ENCODE measurements at places on chromosomes 7 and 10.

DNA sequence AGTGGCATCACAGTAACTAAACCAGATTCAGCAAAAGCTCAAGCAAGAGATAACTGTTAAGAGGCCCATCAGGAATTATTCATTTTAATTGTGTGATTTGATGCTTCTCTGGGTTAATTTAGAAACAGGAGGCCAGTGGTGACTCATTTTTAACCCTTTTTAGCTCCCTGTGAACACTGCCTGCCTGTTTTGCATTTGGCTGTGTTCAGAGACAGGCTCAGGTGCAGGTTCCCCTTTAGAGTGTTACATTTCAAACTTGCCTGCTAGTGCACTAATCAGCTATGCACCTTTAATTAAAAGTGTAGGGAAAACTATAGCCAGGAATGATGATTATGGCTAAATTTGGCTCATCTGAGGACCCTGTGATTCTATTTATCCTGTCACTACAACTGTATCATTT lies 6.5 kb downstream of the STAMBPL1 start:
- no peak for DNase-seq

DNA sequence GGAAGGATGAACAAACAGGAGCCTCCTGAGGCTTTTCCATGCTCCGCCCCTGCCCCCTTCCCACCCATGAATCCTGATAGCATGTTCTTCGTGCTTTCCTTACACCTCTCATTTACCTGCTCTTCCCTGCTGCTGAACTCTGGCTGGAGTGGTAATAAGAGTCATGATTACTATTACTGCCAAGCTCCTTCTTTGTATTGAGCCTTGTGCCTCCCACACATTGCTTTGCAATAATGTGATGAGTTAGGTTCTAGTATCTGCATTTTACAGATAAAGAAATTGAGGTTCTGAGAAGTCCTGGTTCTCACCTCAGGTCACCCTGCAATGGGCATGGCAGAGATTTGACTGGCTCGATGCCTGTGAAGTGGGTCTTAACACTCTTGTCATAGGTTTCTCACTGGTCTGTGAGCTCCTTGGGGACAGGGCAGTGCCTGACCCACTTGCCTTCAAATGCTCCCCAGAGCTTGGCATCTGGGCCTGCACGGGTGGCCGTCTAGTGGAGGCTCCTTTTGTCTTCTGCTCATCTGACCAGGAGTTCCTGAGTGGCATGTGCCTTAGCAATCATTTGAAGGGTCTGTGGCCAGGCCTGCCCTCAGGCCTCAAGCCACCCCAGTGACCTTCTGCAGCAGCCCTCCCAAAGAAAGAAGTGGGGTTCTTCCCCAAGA lies 309.2 kb upstream of the ZMIZ1 start:
- DNase-seq: no peak

DNA sequence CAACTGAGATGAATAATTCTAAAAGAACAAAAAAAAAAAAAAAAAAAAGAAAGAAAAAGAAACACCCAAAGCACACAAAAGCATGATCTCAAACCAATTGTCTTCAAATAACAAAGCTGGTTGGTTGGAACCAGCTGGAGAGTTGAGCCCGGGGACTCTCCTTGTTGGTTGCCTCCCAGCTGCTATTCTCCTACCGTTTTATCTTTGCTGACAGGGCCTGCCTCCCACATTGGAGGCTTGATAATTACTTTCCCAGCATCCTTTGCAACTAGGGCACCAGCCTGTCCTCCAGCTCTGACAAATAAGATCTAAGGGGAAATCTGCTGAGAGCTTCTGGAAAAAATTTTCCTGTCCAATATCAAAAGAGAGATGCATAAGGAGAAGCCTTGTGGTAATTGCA lies 6.8 kb downstream of the PON1 start:
- DNase-seq: no peak

- no peak for DNase-seq
Measured at GRCh38 chr7:152856351-152856750, 96.8 kb downstream of the ACTR3B start.

DNA sequence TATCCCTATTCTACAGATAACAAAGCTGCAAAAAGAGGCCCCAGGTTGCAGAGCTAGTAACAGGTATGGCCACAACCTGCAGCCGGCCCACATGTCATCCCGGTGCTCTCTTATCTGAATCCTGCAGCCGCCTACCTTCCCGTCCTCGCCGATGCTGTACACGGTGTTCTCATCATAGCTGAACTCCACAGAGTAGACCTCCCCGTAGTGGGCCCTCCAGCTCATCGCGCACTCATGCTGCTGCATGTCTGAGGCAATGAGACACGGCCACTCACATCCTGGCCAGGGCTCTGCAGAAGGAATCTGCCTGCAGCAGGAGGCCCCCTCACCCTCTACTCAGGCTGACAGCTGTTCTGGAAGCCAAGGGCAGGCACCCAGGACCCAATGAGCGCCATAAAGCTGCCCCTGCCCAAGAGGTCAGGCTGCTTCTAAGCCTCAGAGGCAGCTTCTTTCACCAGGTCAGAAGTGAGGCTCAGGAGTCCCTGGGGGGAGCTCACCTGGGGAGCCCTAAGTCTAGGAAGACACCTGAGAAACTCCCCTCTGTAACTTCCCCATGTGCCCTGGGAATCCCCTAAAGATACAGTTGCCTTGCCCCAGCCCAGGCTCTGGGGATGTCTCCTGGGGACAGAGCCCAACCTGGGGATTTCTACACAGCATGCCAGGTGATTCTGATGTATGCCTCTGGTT lies 17.9 kb upstream of the CYREN start:
- peak; percentile 25 for DNase-seq

- no peak for DNase-seq
Measured at GRCh38 chr7:100363098-100363497, 5.2 kb downstream of the PILRB start.

DNA sequence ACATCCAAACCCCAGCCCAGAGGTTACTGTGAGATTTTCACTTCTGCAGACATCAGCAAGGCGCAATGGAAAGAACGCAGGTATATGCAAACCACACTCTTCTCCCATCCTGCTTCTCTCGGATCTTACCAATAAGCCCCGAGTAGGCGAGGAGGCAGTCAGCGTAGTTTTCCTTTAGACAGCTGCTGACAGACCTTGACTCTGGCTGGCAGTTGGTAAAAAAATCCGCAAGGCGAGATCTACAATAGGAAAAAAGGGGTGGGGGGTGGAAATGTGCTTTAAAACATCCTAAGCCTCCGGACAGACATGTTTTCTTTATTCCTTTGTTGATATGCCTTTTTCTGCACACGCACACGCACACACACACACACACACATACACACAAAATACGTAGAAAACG lies 176.5 kb downstream of the GFRA1 start:
- DNase-seq: no peak

DNA sequence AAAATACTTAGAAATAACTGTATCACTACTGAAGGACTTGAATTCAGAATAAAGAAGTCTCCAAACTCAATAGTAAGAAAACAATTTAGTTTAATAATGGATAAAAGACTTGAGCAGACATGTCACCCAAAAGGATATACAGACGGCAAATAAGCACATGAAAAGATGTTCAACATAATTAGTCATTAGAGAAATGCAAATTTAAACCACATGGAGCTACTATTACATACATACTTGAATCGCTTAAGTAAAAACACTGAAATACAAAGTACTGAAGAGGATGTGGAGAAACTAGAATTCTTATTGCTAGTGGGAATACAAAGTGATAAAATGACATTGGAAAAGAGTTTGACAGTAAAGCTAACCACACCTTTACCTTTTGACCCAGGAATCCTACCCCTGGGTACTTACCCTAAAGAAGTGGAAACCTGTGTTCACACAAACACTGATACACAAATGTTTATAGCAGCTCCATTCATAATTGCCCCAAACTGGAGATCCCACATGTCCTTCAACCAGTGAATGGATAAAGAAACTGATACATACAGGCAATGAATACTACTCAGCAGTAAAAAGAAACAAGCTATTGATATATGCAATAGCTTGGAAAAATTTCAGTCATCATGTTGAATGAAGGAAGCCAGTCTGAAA lies 54.3 kb upstream of the NFKB2 start:
- no peak for DNase-seq

DNA sequence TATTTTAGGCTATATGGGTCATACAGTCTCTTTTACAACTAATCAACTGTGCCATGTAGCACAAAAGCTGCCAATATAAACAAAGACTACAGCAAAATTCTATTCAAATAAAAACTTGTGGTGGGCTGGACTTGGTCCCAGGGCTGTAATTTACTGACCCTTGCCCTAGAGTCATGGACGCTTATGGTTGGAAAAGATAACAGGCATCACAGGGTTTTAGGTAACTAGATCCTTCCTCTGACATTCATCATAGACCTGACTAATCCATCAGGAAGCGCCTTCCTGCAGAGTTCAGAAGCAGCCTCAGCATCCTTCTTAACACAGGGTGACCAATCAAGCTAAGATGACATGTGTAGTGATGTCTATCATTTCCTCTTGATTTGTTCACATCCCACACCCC lies 40.2 kb upstream of the GPAM start:
- DNase-seq: peak; percentile 48

GRCh38 chr10:58177362-58177947 lies 90.2 kb downstream of the IPMK start:
- peak; percentile 28 for DNase-seq

DNA sequence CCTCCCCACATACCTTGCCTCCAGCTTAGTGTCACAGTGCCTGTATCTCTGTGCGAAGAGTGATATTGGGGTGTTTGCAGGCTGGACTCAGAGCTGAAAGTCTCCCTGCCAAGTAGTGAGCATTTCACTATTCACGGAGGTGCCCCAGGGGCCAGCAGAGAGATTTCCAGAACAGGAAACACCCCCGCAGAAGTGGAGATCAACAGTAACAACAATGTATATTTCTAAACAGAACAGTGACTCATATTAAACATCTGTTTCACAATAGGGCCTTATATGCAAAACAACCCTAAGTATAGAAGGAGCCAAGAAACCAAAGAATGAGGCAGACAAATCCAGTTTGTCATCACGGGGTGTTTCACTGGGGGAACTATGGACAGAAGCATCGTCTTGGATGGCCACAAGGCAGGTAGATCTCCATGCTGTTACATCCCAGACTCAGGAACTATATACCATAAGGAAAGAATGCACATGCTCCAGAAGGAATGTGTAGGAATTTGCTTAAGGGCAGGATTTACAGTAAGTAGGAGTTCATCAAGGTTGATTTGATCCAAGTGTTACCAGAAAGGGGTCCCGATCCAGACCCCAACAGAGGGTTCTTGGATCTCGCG lies 29.3 kb upstream of the CCL24 start:
- peak; percentile 78 for DNase-seq

DNA sequence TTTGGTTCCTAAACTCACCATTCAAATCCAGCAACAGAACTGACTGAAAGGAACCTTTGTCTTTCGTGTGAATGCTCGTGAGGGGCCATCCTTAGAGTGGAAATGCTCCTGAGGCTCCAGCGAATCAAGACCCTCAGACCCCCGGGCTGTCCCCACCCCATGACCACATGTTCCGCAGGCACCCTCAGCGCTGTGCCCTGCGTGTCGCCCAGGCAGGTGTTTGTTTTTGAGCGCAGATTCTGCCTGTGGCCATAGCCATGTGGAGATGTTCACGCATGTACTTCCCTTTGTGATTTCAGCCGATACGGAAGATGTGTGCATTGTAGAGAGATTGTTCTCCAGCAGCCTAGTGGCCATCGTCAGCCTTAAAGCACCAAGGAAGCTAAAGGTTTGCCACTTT lies 24.2 kb downstream of the WIPI2 start:
- no peak for DNase-seq

- peak; percentile 49 for DNase-seq
Measured at GRCh38 chr10:103470761-103471653, 8.0 kb downstream of the CALHM3 start.

GRCh38 chr7:82805527-82805960 lies 357.1 kb downstream of the PCLO start:
- peak; percentile 94 for DNase-seq

- no peak for DNase-seq
Measured at GRCh38 chr7:33702514-33703054, 202.8 kb upstream of the BMPER start.

- DNase-seq: no peak
Measured at GRCh38 chr10:131425752-131426533, 114.4 kb upstream of the TCERG1L start.

DNA sequence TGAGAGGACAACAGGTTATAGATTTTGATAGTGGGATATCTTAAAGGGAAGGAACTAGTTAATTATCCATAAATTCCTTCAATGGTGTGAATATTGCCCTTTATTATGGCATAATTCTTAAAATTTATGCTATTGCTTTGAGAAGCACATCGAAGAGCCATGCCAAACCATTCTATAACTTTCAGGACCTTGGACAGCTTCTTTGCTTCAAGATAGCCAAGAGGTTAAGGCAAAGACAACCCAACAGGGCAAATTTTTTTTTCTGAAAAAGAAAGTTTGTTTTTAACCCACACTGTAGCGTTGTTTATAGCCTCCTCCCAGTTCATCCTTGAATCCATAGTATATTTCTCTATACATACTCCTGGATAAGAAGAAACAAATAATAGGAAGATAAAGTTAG lies 103.2 kb downstream of the NRG3 start:
- peak; percentile 8 for DNase-seq

DNA sequence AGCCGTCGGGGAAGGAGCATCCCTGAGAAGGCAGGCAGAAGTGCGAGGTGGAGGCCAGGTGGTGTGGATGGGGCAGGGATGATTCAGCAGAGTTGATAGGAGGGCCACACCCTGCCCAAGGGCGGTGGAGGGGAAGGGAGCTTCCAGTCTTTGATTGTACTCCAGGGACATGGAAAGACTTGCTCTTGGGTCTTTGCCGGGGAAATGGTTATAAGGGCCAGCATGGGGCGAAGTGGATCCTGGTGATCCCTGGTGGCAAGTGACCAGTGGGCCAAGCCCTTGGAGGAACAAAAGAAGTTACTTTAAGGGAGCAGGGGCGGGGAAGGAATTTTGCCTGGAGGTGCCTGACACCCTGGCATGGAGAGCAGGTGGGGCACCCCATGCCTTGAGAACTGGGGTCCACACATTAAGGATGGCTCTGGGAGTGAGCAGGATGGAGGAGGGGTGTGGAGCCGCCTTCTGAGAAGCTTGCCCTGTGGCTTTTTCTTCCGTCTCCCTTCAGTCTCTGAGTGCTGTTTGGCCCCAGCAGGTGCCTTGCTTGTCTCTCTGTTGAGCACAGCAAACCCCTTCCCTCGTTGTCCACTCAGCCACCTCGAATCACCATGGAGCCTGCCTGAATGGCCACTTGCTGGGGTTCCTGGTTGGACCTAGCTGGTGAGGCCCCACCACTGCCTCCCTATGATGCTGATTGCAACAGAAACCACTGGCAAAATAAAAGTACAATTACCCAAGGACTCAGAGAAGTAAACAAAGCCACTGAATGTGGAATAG lies 83.9 kb downstream of the RAMP3 start:
- DNase-seq: no peak

DNA sequence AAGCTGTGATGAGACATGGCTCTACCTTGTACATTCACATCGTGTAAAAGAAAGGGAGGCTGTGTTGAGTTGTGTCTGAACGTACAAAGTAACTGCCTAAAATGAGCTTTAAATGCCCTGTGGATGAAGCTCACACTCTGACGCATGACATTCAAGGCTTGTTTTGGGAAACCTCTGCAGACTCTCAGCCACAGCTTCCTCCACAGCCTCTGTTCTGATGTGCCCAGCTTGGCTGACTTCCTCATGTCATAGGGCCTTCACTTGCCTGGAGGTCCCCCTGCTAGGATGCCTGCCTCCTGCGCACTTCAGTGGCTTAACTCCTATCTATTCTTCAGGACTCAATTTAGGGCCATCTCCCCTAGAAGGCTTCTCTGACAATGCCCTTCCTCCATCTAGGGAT lies 230.0 kb upstream of the HABP2 start:
- DNase-seq: no peak
